Ascending aorta (tissue), 2 donors: ENCODE measurements at places on chromosomes 12 and 14. TPM values are rescaled to one million over a fixed set of nuclear protein-coding genes. Genes with fewer than 3 reads are reported as not detected.

CLEC4C gene
- not detected for total RNA-seq

GCH1 gene
- 3.2 TPM for total RNA-seq

CCDC197 gene
- not detected for total RNA-seq

ITGA7 gene
- 246 TPM for total RNA-seq

FAM90A1 gene
- total RNA-seq: not detected

DNA sequence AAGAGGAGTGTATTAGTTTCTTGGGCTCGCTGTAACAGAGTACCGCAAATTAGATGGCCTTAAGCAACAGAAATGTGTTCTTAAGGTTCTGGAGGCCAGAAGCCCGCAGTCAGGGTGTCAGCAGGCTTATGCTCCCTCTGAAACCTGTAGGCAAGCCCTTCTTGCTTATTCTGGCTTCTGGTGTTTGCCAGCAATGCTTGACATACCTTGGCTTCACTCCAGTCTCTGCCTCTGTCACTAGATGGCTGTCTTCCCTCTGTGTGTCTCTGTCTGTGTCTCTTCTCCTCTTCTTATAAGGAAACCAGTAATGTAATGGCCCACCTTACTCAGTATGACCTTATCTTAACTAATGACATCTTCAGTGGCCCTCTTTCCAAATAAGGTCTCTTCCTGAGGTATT is 85.1 kb downstream of the DERA start:
- no peak for DNase-seq
- no peaks in the 10 kb centered on the region for H3K36me3 ChIP-seq
- H3K27ac ChIP-seq: no peak overlapping the region
- H3K27me3 ChIP-seq: no peaks in the 10 kb centered on the region
- no peaks in the 10 kb centered on the region for H3K4me1 ChIP-seq

- no peak overlapping the region for H3K4me3 ChIP-seq
- no peaks in the 10 kb centered on the region for H3K27me3 ChIP-seq
- H3K36me3 ChIP-seq: no peaks in the 10 kb centered on the region
- no peaks in the 10 kb centered on the region for H3K4me1 ChIP-seq
- no peak overlapping the region for H3K27ac ChIP-seq
- DNase-seq: no peak
Observed at GRCh38 chr12:20089077-20089476, 279.3 kb upstream of the PDE3A start.

- DNase-seq: no peak
- H3K27ac ChIP-seq: no peak overlapping the region
- H3K27me3 ChIP-seq: no peaks in the 10 kb centered on the region
- no peaks in the 10 kb centered on the region for H3K36me3 ChIP-seq
Observed at GRCh38 chr14:22476887-22477286, 112.1 kb downstream of the DAD1 start.

DNA sequence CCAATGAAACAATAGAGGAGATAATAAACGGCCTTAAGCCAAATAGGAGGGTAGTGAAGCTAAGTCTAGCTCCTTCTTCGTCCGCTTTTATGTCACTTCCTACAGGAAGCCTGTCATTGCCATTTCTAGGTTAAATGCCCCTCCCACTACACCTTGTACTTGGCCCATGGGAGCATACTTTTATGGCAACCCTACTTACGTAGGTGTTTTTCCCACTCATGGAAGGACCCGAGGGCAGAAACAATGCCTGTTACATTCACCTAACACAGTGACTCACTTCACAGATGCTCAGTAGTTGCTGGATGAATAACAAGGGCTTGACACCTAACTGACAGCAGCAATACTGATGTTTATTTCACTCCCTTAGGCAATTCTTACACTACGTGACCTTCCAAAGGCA is 44.5 kb downstream of the ALKBH1 start:
- no peaks in the 10 kb centered on the region for H3K4me1 ChIP-seq
- H3K36me3 ChIP-seq: no peaks in the 10 kb centered on the region
- no peak overlapping the region for H3K27ac ChIP-seq
- no peak for DNase-seq
- H3K4me3 ChIP-seq: no peak overlapping the region

DNA sequence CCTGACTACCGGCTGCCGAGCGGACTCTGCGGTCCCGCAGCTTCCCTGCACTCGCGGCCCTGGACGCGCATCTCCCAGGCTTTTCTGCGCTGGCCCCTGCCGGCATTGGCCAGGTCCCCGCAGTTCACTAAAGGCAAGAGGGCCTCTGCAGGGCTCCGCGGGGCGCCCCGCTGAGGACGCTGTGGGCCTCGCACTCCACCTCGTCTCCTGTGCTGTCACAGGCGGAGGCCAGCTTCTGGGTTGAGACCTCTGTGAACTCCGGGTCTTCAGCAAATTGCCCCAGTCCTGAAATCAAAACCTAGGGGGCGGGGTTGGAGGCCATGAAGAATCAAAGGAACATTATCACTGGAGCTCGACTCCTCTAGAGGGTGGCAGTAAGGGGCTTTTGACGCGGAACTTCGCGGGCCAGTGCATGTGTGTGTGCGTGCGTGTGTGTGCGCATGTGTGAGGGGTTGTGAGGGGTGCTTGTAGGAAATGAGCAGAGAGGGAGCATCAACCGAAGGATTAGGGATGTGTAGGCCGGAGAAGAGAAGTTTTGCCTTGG is 68.5 kb upstream of the CAPRIN2 start:
- H3K4me3 ChIP-seq: peak overlapping the region; percentile 60
- DNase-seq: no peak
- peak overlapping the region; percentile 69 for H3K27ac ChIP-seq
- no peaks in the 10 kb centered on the region for H3K4me1 ChIP-seq

- DNase-seq: peak; percentile 57
- no peak overlapping the region for H3K27ac ChIP-seq
- H3K4me1 ChIP-seq: no peaks in the 10 kb centered on the region
- H3K36me3 ChIP-seq: no peaks in the 10 kb centered on the region
Observed at GRCh38 chr14:101235335-101236103, 325.8 kb upstream of the DIO3 start.
